MCF 10A (cell line): ENCODE measurements at places on chromosomes 11 and 22. TPM values are rescaled to one million over a fixed set of nuclear protein-coding genes. Genes with fewer than 3 reads are reported as not detected.
A peak's percentile ranks its signal among the peaks of the same experiment; 100 is the strongest.

The QSER1 gene
- 34.0 and 39.3 TPM in 2 replicates for total RNA-seq

The UBQLN3 gene
- total RNA-seq, result not detected in 2 replicates

DNA sequence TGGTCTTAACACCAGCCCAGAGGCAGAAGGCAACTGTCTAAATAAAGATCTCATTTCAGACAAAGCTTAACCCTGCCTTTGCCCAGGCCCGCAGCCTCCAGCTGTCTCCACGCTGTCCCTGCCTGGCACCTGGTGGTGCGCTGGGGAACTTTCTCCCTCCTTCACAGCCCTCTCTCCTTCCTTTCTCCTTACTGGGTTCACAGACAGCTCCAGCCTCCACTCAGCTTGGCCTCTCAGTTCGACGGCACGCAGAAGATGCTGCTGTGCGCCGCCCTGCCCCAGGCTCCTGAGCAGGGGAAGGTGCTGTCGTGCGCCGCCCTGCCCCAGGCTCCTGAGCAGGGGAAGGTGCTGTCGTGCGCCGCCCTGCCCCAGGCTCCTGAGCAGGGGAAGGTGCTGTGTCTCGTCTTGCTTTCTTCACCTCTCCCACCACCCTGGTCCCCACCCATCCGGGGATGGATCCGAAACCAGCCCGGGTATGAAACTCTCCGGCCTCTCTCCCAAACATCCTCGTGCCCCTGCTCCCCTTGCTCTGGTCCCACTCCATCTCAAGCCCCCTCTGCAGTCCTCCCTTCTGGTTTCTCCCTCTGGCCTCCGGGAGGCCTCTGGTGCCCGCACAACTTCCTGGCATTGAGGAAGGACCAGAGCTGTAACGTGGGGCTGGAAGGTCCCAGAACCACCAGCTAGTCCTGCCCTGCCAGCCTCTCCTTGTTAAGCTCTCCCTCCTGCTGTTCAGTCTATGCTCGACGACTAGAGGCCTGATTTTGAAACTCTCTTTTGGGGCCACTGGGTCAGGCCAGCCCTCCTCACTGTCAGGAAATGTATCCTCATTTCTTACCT lies 22.9 kb upstream of the JAM3 start:
- DNase-seq, result peak; percentile 42

- DNase-seq, result no peak
These were observed 41.7 kb upstream of the PRDM11 start for GRCh38 chr11:45104790-45105084.

DNA sequence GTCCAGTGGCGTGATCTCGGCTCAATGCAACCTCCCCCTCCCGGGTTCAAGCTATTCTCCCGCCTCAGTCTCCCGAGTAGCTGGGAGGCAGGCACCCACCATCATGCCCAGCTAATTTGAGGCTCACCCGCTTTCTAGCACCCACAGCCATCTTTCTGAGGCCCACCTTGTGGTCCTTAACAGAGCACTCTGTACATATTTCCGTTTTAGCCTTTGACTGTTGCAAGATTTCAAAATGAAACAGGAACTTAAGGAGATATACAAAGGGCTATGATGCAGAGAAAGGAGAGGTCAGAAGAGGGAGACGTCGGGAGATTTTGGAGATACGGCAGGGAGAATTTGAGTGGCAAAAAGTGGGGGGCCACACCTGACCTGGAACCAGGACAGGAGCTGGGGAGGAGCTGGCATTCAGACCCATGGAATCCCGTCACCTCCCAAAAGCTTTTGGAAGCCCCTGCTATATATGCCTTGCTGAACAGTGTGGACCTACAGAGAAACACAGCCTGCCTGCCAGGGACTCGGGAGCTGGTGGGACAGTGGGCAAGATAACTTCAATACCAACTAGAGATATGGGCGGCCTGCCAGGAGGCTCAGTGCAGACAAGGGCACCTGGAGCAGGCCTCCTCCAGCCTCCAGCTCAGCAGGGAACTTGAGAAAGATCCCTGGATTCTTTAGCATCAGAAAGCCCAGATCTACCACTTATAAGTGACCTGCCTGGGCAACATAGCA lies 8.0 kb upstream of the CLCF1 start:
- DNase-seq, result no peak

- DNase-seq, result no peak
These were observed 106.1 kb downstream of the SLC1A2 start for GRCh38 chr11:35313066-35313759.
